ENCODE measurements at places on chromosomes 4 and X.
A peak's percentile ranks its signal among the peaks of the same experiment; 100 is the strongest.

- no peak for DNase-seq
These were observed 45.6 kb downstream of the RFC1 start for GRCh38 chr4:39320381-39321115.

GRCh38 chr4:20520901-20521300 lies 179.4 kb upstream of the PACRGL start:
- no peak for DNase-seq

DNA sequence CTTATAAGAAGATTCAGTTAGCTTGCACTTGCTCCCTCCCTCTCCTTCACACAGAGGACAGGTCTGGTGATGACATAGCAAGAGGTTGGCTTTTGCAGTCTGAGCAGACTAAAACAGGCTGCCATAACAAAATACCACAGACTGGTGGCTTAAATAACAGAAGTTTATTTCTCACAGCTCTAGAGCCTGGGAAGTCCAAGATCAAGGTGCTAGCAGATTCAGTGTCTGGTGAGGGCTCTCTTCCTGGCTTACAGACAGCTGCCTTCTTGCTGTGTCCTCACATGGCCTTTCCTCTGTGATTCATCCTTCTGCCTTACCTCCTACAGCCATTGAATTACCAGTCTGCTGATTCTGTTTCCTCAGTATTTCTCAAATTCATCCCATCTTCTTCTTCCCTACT lies 13.1 kb downstream of the RP2 start:
- no peak for DNase-seq

GRCh38 chr4:80615099-80615498 lies 279.6 kb downstream of the CFAP299 start:
- no peak for DNase-seq

DNA sequence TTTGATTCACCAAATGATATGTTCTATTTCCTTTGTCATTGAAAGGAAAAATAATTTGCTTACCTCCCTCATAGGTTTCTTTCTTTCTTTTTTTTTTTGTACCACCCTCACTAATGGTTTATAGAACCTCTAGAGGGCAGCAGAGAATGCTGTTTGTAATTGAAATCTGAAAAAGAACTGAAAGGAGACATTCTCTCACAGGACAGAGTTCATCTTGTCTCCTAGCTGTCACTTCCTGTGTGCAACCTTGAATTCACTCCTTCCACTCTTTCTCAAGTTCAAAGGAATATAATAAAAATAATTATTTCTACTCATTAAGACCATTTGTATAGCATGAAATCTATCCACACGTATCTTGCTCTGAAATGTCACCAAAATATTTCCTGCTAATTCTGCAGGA lies 51.0 kb downstream of the GUCY1B1 start:
- no peak for DNase-seq

DNA sequence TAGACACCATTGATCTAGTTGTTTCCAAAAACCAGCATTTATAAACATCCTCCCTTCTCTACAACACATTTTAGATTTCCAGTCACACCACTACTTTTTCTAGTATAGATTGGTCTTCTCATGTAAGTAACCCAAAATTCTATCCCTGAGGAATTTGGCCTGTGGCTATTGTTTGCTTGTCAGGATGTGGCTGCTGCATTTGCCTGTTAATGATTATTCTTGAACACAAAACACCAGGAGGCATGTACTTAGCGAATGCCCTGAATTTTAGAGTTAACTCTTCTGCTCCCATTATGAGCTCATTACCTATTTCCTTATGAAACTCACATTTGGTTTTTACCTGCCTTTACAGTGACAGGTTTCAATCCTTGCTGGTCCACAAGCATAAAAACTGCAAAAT lies 102.0 kb upstream of the FSTL5 start:
- DNase-seq = no peak

DNA sequence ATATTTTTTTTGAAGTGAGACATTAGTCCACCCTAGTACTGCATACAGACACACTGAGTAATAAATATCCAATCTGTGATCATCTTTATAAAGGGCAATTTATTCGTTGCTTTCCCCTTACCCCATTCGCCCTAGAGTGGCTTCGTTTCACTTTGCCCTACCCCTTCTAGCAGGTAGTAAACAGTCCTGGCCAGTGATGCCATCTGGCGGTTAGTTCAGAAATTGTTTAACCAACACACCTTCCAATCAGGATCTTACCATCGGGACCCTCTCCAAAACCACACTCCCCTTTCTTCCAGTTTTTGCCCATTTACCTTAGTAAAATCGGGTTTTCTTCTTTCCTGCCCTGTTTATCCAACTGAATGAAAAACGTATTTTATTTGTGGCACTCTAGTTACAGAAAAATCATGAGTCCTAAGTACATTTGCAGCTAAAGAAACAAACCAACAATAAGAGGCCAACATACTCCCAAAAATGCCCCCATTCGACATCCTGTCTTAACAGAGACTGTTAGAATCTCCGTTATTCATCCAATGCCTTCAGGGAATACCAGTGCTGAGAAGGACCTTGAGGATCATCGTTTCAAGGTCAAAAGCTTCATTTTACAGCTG lies 2.2 kb downstream of the PPA2 start:
- DNase-seq = no peak

- DNase-seq = no peak
These were observed 31.4 kb upstream of the REST start for GRCh38 chr4:56876264-56876663.

GRCh38 chr4:136219592-136220125 lies 1312.6 kb downstream of the PCDH18 start:
- no peak for DNase-seq

DNA sequence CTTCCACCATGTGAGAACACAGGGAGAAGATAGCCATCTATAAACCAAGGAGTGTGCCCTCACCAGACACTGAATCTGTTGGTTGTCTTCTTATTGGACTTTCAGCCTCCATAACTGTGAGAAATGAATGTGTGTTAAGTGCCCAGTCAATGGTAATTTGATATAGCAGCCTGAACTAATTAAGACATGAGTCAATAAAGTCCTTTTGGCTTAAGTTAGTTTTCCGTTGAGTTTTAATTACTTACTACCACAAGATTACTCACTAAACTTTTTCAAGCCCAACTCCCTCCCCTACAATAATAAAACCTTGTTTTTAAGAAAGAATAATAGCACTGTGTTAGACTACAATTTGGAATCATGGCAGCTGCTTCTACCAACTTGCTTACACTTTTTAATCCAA lies 324.2 kb downstream of the PCDH19 start:
- DNase-seq = no peak

GRCh38 chr4:76090241-76090691 lies 15.8 kb downstream of the ART3 start:
- DNase-seq = no peak

GRCh38 chrX:143017272-143017671 lies 8.5 kb upstream of the SPANXN4 start:
- no peak for DNase-seq

DNA sequence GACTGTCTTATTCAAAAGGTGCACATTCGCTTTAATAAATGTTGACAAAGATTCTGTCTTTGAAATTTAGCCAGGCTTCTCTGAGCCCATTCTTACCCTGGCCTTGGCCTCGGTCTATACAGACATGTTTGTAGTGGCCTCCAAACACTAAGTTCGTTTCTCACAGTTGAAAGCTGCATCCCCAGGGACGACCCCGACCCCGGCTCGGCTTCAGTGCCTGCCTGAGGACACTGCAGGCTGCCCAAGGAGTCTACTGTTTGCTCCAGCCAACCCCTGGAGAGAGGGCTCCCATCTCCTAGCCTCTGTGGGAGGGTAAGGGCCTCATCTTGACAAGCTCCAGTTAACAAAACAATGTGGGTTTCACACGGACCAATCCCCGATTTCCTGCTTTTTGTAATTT lies 390.6 kb upstream of the ZFP42 start:
- no peak for DNase-seq

GRCh38 chrX:119062750-119063374 lies 9.9 kb upstream of the CT47C1 start:
- no peak for DNase-seq

DNA sequence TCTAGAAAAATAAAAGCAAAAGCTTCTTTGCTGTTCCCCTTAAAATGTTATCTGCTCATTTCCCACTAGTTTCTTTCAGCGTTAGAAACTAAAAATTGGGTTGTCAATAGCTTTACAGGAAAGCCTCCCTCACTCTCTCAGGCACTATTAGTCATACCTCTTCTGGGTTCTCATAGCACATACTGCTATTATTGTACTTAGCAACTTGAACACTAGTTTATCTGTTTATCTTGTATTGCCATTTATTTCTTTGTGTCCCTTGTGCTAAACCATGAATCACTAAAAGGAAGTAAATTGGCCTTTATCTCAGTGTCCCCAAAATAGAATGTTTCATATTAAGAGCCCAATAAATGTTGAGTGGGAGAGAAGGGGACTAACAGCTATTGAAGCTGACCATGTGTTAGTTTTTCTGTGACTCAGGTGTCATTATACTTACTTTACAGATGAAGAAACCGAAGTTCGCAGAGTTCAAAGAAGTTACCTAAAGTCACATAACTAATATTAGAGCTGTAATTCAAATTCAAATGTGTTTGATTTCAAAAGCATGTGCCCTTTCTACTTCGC lies 124.8 kb upstream of the CITED1 start:
- no peak for DNase-seq

DNA sequence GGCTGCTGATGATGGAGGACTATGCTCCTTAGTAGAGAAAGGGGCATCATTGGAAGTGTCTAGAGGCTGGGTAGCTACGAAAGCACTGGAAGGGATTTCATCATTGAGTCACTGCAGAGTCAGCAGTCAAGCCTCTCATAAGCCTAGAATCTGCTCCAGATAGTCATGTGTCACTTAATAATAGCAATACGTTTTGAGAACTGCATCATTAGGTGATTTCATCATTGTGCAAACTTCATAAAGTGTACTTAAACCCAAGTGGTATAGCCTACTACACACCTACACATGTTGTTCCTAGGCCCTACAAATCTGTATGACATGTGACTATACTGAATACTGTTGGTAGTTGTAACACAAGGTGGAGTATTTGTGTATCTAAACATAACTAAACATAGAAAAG lies 165.6 kb downstream of the PTTG2 start:
- no peak for DNase-seq

DNA sequence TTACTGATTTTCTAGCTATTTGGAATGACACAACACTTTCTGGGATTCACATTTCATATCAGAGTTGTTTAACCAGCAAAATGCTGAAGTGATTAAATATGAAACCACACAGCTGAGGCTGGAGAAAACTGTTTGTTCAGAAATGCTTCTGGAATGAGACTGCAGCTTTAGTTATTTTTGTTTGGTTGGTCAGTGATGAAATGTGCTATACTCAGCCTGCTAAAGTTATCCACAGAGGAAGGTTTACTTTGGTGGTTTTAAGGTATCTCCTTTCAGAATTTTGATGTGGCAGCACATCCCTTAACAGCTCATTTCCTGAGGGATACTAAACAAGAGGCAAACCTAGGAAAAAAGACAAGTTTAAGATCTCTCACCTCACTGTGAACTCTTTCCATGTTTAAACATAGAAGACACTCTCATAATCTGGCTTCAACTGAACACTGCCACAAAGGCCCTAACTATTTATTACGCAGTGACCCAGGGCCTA lies 106.6 kb upstream of the PDE5A start:
- no peak for DNase-seq

GRCh38 chr4:1058997-1059665 lies 47.7 kb downstream of the FGFRL1 start:
- DNase-seq = peak; percentile 23

DNA sequence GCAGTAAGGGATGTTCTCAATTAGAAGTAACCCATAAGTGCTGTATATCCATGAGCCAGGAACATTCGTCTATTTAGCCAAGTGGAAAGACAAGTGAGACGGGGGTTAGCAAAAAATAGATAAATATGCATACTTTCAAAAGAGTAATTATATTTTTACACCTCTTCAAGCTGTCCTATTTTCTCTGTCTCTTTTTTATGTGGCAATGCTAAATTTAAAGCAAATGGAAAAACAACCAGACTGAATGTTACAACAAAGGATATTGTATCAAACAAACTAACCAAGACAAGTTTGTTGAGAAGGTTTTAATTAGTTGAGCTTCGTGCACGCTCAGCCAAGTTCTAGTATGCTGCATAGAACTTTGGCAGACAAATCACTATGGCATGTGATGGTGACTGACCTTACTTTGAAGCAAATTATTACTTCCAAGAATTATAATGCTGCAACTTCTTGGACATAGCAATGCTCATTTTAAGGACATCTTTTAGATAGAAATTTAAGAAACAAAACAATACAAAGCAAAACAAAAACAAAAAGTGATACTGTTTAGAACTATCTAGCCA lies 61.4 kb upstream of the TMEM150C start:
- DNase-seq = no peak

DNA sequence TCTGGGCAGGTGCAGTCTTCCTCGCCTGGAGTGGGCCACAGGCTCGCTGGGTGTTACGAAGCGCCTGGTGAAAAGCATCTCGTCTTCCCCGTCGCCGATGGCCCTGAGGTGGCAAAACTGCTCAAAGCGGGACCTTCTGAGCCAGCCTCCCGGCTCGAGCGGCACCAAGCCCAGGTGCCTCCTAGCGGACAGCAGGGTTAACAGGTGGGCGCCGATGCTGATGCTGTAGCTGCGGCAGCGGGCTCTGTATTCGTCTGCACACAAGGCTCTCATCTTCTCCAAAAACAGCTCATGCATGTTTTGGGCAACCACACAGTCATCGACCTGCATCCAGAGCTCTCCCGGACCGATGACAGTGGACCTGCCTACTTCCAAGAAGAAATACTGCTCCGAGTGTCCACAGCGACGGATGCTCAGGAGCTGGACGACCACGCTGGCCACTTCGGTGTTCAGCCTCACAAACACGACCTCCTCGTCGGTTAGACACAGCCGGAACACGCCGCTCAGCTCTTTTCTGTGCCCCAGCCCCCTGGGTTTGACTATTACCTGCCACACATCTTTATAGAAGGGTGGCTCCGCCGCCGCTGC lies 1.2 kb downstream of the IRS4 start:
- no peak for DNase-seq

DNA sequence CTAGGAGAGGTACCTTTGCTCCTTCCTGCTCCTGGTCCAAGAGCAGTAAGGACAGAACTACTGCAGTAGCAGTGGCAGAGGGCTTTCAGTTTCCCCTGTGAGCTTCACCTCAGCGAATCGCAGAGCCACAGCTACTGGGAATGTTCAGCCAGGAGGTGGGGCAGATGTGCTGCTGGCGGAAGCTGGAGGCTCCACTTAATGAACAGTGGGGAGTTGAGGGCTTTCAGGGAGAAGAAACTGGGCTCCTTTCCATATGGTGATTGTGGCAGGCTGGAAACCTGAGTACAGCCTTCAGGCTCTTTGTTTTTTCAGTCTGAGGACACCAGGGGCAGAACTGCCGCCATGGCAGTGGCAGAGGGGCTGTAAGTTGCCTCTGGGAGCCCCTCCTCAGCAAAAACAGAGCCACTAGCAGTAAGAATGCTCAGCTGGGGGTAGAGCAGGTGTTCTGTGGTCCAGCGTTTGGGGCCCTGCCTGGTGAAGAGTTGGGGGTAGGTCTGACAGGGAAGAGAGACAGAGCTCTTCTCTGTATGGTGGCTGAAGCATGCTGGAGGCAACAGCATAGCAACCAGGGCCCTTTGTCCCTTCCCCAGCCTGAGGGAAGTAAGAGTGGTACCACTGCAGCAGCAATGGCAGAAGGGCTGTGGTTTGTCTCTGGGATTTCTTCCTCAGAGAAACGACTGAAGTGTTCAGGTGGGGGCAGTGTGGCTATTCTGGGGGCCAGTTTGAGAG lies 106.0 kb upstream of the GRXCR1 start:
- DNase-seq = no peak

Measured in left forelimb (tissue), 1 donor.